ENCODE measurements at places on chromosomes 2 and 18. TPM values are rescaled to one million over a fixed set of nuclear protein-coding genes. Genes with fewer than 3 reads are reported as not detected.

GDF7 gene
- total RNA-seq = not detected

DNA sequence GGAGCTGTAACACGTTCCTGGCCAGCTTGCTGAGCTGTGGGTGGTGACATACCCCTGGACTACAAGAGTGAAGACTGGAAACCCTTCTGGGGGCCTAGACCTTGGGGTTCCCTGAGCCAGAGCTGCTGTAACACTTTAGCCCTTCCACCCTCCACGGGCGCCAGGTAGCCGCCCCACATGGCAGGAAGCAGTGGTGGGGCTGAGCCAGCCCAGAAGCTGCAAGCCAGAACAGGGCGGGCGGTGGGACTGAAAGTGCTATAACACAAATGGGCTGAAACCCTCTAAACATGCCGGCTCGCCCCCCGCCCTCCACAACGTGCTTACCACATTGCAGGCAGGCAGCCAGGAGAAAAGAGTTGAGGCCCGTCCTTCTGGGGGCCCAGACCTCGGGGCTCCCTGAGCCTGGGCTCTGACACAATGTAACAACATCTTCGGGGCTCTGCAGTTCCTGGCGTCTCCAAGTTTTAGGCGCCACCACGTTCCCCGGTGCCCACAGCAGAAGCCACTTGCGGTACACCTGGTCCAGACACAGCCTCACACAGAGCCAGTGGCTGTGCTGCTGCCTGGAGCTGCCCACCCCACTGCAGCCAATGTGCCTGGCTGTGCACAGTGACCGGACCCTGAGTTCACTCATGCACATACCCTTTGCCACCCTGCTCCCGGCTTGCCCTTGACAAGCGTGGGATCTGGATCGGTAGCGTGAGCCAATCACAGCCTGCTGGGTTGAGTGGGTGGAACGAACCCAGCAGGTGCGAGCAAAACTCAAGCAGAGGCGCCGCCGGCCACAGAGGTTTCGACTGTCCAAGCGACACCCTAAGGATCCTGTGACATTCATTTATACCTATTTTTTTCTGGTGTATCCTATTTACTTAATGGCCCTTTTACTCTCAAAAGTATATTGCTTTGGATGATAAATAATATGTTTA lies 127.4 kb upstream of the FHL2 start:
- no peaks in the 10 kb centered on the region for H3K27me3 ChIP-seq
- H3K36me3 ChIP-seq = no peaks in the 10 kb centered on the region

DNA sequence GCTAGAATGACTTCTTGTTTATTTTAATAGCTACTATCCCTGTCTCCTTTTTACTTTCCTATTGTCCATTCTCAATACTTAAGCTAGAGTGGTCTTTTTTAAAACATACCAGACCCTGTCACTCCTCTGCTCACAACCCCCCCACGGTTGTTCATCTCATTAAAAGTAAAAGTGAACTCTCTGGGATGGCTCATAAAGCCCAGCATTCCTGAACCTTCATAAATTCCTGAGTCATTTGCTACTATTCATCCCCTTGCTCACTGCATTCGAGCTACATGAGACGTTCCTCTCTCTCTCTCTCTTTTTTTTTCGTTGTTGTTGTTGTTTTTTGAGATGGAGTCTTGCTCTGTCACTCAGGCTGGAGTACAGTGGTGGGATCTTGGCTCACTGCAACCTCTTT lies 148.7 kb upstream of the DSEL start:
- no peaks in the 10 kb centered on the region for H3K4me1 ChIP-seq
- H3K4me3 ChIP-seq = no peak overlapping the region
- no peaks in the 10 kb centered on the region for H3K27me3 ChIP-seq
- no peak overlapping the region for H3K27ac ChIP-seq
- H3K36me3 ChIP-seq = no peaks in the 10 kb centered on the region

DNA sequence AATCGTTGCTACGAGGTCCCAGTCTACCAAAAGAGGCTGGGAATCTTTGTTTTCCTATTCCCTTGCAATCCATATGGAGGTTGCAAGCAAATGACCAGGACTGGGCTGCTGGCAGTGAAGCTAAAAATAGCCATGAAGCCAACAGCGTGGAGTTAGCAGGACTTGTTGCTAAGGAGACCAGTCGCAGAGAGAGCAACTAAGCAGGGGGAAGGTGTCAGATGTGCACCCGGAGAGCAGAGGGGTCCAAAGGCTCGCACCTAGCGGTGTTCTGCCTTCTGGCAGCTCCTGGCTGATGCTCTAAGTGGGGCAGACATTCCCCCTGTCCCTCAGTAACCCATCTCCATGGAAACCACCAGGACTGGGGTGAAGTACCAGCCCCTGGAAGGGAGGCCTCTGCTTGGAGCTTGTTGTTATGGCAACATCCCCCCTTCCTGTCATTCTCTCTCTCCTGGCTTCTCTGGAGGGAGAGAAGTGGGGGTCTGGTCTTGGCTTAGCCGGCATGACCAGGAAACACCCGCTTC lies 84.6 kb downstream of the DNMT3A start:
- peaks cover 18% of the 10 kb centered on the region for H3K4me1 ChIP-seq
- peaks cover 2% of the 10 kb centered on the region for H3K36me3 ChIP-seq
- H3K4me3 ChIP-seq = no peak overlapping the region
- H3K27me3 ChIP-seq = no peaks in the 10 kb centered on the region
- DNase-seq = no peak

- no peak overlapping the region for H3K27ac ChIP-seq
- no peaks in the 10 kb centered on the region for H3K4me1 ChIP-seq
- H3K27me3 ChIP-seq = no peaks in the 10 kb centered on the region
- DNase-seq = no peak
Observed at GRCh38 chr18:41933778-41934177, 21.3 kb upstream of the PIK3C3 start.

- no peak for DNase-seq
- H3K4me3 ChIP-seq = no peak overlapping the region
- H3K36me3 ChIP-seq = no peaks in the 10 kb centered on the region
- no peaks in the 10 kb centered on the region for H3K27me3 ChIP-seq
- no peak overlapping the region for H3K27ac ChIP-seq
- H3K4me1 ChIP-seq = no peaks in the 10 kb centered on the region
Observed at GRCh38 chr2:133167990-133168389, 400.3 kb downstream of the NCKAP5 start.

- H3K27me3 ChIP-seq = no peaks in the 10 kb centered on the region
- no peak for DNase-seq
- no peak overlapping the region for H3K27ac ChIP-seq
- no peaks in the 10 kb centered on the region for H3K36me3 ChIP-seq
- H3K4me3 ChIP-seq = no peak overlapping the region
- H3K4me1 ChIP-seq = no peaks in the 10 kb centered on the region
Observed at GRCh38 chr2:54845514-54845913, 122.1 kb downstream of the EML6 start.

- H3K27me3 ChIP-seq = no peaks in the 10 kb centered on the region
- no peaks in the 10 kb centered on the region for H3K36me3 ChIP-seq
- no peak overlapping the region for H3K4me3 ChIP-seq
- no peak overlapping the region for H3K27ac ChIP-seq
- no peaks in the 10 kb centered on the region for H3K4me1 ChIP-seq
- no peak for DNase-seq
Observed at GRCh38 chr2:113806217-113806913, 49.9 kb upstream of the SLC35F5 start.

- DNase-seq = no peak
- no peaks in the 10 kb centered on the region for H3K36me3 ChIP-seq
- H3K27ac ChIP-seq = no peak overlapping the region
- no peaks in the 10 kb centered on the region for H3K27me3 ChIP-seq
Observed at GRCh38 chr2:204133476-204133875, 196.9 kb downstream of the ICOS start.
